ENCODE measurements at places on chromosomes 4 and X.

DNA sequence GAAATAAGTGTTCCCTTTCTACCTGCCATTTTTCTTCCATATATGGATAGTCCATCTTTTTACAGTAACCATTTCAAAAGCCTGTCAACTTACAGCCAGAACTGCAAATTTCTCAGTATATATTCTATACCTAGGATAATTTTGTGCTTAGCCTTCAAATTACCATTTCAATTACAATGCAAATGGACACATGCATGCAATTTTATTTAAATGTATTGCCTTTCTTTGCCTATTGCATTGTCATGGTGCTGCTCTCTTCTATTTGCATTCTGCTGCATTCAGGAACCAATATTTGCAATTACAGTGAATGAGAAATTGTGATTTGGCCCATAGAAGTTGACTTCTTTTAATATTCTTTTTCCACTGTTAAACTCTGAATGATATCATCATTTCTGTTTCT is 1753.4 kb upstream of the TENM3 start:
- DNase-seq: no peak

- no peak for DNase-seq
These were observed 67.3 kb downstream of the PDLIM5 start for GRCh38 chr4:94519019-94519418.

- no peak for DNase-seq
These were observed 67.9 kb upstream of the SLC4A4 start for GRCh38 chr4:71270901-71271300.

- DNase-seq: no peak
These were observed 40.4 kb upstream of the CYP4V2 start for GRCh38 chr4:186150926-186151325.

DNA sequence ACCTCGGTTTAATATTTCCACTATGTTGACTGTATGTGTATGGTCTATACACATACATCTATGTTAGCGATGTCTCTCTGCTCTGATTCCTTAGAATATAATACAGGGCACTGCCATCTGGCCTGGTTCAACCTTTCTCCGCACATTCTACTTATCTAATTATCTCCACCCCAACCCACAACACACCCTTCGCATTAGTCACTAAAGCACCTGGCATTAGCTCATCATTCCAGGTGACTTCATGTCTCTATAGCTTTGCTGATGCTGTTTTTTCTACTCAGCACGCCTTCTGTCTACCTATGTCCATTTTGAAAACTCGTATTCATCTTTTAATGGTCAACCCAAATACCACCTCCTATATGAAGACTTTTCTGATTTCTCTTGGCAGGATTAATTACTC is 425.2 kb upstream of the RASGEF1B start:
- no peak for DNase-seq

- DNase-seq: no peak
These were observed 70.8 kb downstream of the RWDD4 start for GRCh38 chr4:183588169-183588675.

DNA sequence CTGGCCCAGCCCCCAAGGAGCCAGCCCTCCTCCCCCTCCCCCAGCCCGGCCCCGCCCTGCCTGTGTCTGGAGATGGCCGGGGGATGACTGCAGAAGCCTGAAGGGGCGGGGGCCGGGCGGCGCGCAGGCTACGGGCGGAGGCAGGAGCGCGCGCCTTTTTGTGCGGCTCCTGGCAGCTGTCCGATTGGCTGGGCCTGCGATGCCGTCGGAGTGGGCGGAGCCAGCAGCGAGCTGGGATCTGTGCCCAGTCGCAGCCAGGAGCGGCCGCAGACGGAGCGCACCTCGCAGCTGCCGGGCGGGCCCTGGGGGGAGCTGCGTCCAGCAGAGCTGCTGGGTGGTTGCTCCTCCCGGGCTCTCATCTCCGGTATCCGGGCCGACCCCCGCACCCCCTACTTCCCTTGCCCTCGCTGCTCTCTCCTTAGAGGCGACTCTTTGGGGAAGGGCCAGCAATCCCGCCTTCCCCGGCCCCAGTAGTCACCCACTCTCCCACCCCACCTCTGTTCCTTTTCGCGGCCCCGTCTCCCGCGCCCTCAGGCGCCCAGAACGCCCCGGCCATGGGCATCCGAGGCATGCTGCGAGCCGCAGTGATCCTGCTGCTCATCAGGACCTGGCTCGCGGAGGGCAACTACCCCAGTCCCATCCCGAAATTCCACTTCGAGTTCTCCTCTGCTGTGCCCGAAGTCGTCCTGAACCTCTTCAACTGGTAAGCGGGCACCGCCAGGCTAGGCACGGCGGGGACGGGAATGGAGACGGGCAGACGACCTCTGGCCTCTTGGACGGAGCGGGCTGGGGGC is at the start of gene GABRQ:
Gene GABRQ, plus strand, starts transcription at position 247 of the 794 bp plus-strand sequence. Its CDS starts 308 bp downstream, at position 555.
- DNase-seq: no peak

DNA sequence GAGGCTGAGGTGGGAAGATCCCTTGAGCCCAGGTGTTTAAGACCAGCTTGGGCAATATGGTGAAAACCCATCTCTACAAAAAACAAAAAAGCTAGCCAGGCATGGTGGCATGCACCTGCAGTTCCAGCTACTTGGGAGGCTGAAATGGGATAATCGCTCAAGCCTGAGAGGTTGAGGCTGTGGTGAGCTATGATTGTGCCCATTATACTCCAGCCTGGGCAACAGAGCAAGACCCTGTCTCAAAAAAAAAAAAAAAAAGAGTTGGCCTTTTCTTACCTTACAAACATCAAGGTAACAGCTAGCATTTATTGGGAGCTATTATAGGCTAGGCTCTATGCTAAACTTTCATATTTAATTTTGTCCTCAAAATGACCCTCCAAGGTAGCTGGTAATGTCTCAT is 43.4 kb downstream of the PTTG2 start:
- no peak for DNase-seq

GRCh38 chr4:177339477-177340374 is 30.1 kb downstream of the NEIL3 start:
- no peak for DNase-seq
